Natural killer cell treated with Interleukin-12 subunit alpha and Interleukin-12 subunit beta and Interleukin-15 and Interleukin-18, amount 100 ng/mL, for 72 hours (primary cell): ENCODE measurements at places on chromosomes 11 and 22.

DNA sequence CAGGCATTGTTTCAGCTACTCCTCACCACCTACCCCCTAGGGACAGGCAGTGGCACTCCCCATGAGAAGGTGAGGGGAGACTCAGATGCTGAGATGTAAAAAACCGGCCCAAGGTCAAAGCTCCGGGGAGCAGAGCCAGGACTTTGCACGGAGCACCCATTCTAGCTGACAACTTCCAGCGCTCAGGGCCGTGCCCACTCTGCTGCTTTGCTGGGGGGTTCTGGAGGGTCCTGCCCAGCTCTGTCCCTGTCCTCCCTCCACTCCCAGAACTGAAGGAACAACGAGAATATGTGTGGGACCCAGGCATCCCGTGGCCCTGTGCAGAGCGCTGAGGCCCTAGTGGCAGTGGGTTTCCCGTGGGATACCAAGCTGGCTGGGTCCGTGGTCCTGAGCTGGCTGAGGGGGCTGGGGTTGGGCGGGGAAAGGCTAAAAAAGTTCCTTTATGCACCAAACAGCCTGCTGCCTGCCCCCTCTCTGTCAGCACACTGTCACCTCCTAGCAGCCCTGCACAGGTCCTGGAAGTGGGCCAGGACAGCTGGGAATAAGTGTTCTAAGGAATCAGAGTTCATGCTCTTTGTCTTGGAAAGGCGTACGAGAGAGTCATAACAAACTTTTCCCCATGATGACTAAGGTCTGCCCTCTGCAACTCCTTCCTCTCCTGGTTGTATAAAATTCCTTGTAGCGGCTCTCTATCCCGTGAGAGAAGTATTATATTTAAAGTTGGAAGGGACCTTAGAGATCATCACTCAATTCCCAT lies 1.9 kb downstream of the MS4A10 start:
- no peak overlapping the region for H3K27ac ChIP-seq
- H3K36me3 ChIP-seq: no peaks in the 10 kb centered on the region
- no peak for DNase-seq
- no peak overlapping the region for H3K4me3 ChIP-seq
- H3K4me1 ChIP-seq: no peaks in the 10 kb centered on the region
- H3K27me3 ChIP-seq: no peaks in the 10 kb centered on the region

GRCh38 chr11:78318321-78319114 lies 99.1 kb downstream of the GAB2 start:
- H3K4me1 ChIP-seq: no peaks in the 10 kb centered on the region
- no peak overlapping the region for H3K27ac ChIP-seq
- H3K36me3 ChIP-seq: no peaks in the 10 kb centered on the region
- no peak for DNase-seq
- peaks cover 8% of the 10 kb centered on the region for H3K27me3 ChIP-seq

GRCh38 chr22:38176170-38176741 lies 5.4 kb downstream of the PLA2G6 start:
- DNase-seq: peak; percentile 78
- peaks cover 77% of the 10 kb centered on the region for H3K4me1 ChIP-seq
- no peaks in the 10 kb centered on the region for H3K36me3 ChIP-seq
- peak overlapping the region; percentile 60 for H3K4me3 ChIP-seq
- peak overlapping the region; percentile 74 for H3K27ac ChIP-seq

GRCh38 chr11:61120099-61120705 lies 17.9 kb downstream of the CD5 start:
- H3K27ac ChIP-seq: peak overlapping the region; percentile 69
- no peaks in the 10 kb centered on the region for H3K36me3 ChIP-seq
- DNase-seq: no peak
- peaks cover 26% of the 10 kb centered on the region for H3K4me1 ChIP-seq

DNA sequence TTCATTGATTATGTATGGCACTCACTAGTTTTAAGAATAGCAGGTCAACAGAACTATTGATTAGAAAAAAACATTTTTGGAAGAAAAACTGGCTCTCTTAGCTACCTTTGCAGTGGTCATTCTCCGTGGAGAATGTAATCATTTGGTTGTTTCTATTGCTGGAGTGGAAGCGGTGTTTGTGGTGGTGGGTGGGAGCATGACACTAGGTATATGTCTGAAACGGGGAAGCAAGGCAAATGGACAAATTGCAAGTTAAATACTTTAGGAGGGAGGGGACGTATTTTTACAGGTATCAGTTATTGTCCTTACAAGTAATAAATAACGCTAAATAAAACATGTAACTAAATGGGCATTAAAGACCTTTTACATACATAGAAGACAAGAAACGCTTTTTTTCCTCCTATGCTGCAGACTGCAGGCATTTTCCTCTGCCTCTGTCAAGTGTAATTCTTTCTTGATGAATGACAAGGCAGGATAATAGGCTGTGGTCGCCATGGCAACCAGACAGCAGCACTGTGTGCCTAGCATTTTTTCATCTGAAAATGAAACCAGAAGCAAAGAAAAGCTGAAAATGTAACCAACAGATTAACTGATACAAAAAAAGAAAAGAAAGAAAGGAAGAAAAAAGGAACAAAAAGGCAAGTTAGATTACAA lies 46.2 kb downstream of the BLID start:
- peaks cover 12% of the 10 kb centered on the region for H3K27me3 ChIP-seq
- no peak overlapping the region for H3K27ac ChIP-seq
- no peak overlapping the region for H3K4me3 ChIP-seq
- no peak for DNase-seq
- H3K4me1 ChIP-seq: no peaks in the 10 kb centered on the region

GRCh38 chr22:48979482-48979881 lies 848.2 kb downstream of the BRD1 start:
- H3K4me3 ChIP-seq: no peak overlapping the region
- H3K27me3 ChIP-seq: peaks cover 8% of the 10 kb centered on the region
- no peak for DNase-seq

- peak overlapping the region; percentile 94 for H3K4me3 ChIP-seq
- DNase-seq: no peak
- no peaks in the 10 kb centered on the region for H3K27me3 ChIP-seq
- H3K4me1 ChIP-seq: peaks cover 34% of the 10 kb centered on the region
These were observed 251 bp upstream of the UQCC3 start for GRCh38 chr11:62671236-62671607.

DNA sequence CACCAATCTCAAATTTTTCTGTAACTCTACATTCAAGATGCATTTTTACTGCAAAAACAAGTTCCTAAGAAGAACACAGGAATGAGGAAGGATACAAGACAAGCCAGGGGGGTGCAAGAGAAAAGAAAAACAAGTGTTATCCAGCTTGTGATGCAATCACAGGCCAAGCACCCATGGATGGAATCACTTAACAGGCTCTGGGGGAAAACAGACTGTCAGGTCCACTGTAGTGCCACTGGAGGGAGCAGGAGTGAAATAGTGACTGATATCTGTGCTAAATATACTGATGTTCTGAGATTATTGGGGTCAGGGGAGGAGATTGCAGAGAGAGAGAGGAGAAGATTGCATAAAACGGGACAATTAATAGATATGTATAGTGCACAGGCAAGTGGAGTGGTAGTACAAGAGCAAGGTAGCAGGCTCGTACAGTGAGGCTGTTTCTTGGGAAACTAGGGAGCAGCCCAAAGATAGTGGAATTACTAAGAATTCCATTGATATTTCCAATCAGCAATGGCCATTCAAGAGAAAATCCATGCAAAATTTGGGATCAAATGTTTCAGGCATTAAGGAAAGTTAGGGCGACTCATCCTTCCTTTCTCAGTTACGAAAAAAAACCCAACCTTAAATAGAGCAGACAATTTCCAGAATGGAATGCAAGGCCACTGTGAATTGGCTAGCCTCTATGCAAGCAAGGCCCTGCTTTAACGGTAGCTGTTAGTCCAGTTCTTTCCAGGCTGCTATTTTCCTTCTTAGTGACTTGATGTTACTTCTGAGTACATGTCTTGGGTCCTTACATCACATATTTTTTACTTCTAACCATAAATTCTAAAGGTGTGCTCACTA lies 52.2 kb upstream of the CEP126 start:
- H3K4me1 ChIP-seq: no peaks in the 10 kb centered on the region
- H3K27me3 ChIP-seq: peaks cover 25% of the 10 kb centered on the region
- no peak overlapping the region for H3K4me3 ChIP-seq
- H3K36me3 ChIP-seq: no peaks in the 10 kb centered on the region
- no peak overlapping the region for H3K27ac ChIP-seq

GRCh38 chr11:70586261-70587074 lies 188.1 kb downstream of the CTTN start:
- DNase-seq: no peak
- H3K4me1 ChIP-seq: peaks cover 11% of the 10 kb centered on the region
- peaks cover 31% of the 10 kb centered on the region for H3K27me3 ChIP-seq
- no peak overlapping the region for H3K27ac ChIP-seq
- H3K36me3 ChIP-seq: no peaks in the 10 kb centered on the region

DNA sequence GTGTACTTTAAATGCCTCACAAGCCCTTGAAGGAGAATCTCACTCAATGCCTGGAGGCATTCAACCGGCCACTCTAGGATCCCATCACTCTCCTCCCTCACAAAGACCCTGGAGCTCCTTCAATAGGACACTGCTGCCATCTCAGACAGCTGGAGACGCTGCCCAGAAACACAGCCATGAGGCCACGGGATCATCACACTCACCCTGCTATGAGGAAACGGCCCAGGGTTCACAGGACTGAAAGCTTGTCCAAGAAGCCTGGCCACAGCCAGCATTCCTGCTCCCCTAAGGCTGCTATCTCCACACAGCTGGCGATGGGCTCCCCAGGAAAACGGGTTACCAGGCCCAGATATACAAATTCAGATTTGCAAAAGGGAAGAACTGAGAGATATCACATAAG lies 13.2 kb downstream of the CARS1 start:
- peaks cover 21% of the 10 kb centered on the region for H3K4me1 ChIP-seq
- DNase-seq: no peak
- no peaks in the 10 kb centered on the region for H3K27me3 ChIP-seq
- H3K27ac ChIP-seq: no peak overlapping the region
- H3K36me3 ChIP-seq: no peaks in the 10 kb centered on the region
- H3K4me3 ChIP-seq: no peak overlapping the region

DNA sequence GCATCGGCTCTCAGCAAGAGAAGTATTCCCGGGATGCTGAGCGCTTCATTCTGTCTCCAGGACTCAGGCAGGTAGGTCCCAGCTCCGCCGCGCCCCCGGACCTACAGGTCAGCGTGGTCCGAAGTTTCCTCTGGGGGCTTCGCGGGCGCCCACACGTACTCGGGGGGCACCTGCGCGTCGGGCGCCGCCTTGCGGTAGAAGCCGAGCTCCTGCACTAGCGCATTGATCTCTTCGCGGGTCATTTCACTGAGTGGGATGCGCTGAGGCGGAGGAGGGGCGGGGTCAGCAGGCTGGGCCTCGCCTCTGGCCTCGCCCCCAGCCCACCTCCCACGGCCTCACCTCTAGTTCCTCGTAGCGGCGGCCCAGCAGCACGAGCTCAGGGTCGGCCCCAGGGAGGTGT lies 2.5 kb downstream of the SELENOM start:
- H3K4me1 ChIP-seq: peaks cover 12% of the 10 kb centered on the region
- peak; percentile 48 for DNase-seq
- no peak overlapping the region for H3K4me3 ChIP-seq
- H3K27me3 ChIP-seq: no peaks in the 10 kb centered on the region

GRCh38 chr11:19445771-19446170 lies 205.0 kb upstream of the E2F8 start:
- no peak overlapping the region for H3K27ac ChIP-seq
- peaks cover 25% of the 10 kb centered on the region for H3K4me1 ChIP-seq
- H3K36me3 ChIP-seq: no peaks in the 10 kb centered on the region
- peaks cover 19% of the 10 kb centered on the region for H3K27me3 ChIP-seq

DNA sequence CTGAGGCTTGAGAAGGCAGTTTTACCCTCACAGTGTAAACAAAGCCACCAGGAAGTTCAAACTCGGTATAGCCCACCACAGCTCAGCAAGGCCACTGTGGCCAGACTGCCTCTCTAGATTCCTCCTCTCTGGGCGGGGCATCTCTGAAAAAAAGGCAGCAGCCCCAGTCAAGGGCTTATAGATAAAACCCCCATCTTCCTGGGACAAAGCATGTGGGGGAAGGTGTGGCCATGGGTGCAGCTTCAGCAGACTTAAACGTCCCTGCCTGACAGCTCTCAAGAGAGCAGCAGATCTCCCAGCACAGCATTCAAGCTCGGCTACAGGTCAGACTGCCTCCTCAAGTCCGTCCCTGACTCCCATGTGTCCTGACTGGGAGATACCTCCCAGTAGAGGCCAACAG lies 69.7 kb downstream of the TTC28 start:
- H3K27ac ChIP-seq: no peak overlapping the region
- peaks cover 51% of the 10 kb centered on the region for H3K27me3 ChIP-seq
- H3K4me1 ChIP-seq: no peaks in the 10 kb centered on the region
- H3K36me3 ChIP-seq: peaks cover 4% of the 10 kb centered on the region
- no peak for DNase-seq
- no peak overlapping the region for H3K4me3 ChIP-seq

GRCh38 chr11:70016666-70017367 lies 61.3 kb upstream of the ANO1 start:
- H3K4me3 ChIP-seq: no peak overlapping the region
- H3K27me3 ChIP-seq: no peaks in the 10 kb centered on the region
- no peak overlapping the region for H3K27ac ChIP-seq
- no peak for DNase-seq
